ENCODE measurements at places on chromosomes 3 and 15.

DNA sequence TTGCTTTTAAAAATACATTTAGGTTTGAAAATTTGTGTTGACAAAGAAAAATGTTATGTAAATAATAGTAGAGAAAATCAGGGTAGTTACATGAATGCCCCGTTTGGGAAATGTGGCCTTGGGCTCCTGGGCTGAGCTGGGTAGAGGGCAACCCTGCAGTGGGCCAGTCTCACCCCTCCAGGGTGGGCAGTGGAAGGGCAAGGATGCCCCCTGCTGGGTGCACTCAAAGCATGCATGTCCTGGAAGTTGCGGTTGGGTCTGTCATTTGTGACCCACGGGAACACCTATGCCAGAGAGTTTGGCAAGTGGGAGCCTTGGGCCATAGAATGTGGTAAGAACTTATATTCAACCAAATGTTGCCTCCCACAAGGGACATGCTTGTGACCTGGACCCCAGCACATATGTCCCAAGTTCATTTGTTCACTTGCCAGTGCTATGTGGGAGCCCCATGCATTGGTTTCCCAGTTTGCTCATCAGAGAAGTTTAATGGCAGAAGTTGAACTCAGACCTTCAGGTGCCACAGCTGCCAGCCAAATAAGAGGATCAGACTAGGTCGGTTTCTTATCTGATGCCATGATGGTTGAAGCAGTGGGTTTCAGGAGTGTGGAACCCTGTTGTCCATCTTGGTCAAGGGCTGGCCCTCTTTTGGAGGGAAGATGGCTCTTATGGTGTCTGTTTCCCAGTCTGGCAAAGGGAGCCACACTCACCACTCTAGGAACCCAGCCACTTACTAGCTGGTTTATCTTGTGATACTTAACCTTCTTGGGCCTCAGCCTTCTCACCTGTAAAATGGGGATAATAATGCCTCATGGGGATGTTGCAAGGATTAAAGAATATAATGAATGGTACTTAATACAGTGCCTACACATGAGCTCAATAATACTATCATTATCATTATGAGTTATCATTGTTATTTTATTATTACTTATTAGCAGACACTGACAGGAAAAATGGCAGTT, 2.5 kb upstream of the PLCB2 start:
- DNase-seq, result peak; percentile 15

DNA sequence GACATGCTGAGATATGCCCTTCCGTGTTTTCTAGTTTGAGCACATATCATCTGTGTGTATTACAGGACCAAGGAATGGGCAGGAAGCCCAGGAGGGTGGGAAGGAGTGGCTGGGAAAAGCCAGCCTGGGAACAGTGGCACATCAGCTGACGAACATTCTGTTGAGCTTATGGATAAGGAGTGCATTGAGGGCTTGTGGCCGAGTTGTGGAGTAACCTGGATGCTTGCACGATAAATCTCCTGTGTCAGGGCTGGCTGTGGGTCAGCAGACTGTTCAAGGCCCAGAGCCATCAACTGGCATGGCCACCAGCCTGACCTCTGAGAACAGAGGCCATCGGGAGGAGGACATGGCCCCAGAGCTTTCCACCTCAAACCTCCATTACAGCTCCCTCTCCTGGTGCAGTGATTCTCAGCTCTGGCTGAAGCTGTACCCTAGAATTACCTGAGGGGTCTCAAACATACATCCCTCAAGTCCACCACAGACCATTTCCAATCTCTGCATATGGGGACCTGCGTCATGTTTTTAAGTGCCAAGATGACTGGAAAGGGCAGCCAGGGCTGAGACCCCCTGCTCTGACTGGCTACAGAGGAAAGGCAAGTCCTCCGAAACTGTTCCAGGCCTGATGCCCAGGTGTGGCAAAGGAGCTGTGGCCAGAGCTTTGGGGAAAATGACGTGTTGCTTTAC, 4.8 kb upstream of the VILL start:
- DNase-seq, result no peak

DNA sequence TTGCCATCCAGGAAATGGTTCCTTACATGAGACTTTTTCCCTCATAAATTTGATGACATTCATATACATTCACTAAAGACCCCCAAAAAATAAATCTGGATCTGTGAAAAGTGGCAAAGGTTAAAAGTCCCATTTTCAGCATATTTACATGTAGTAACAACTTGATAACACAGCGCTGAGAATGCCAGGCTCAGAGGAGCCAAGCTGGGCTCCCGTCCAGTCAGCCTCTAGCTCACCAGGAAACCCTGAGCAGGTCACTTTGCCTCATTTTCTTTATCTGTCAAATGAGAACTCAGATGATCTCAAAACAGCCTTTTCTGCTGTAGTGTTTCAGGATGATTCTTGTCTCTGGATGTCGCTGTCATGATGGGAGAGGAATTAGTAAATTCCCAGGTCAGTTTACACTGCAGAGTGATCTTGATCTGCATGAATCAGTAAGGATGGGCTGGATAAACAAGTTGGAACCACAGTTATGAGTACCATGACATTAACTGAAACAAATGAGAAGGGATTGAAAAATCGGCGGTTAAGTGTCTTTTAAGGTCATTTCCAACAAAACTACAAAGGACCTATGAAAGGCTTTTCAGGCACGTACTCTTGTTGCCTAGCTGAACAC, 82.8 kb downstream of the PPARG start:
- no peak for DNase-seq

GRCh38 chr15:81211376-81211775, 14.7 kb downstream of the IL16 start:
- DNase-seq, result no peak

- peak; percentile 39 for DNase-seq
Measured at GRCh38 chr15:63372018-63372705, 9.5 kb downstream of the CA12 start.

DNA sequence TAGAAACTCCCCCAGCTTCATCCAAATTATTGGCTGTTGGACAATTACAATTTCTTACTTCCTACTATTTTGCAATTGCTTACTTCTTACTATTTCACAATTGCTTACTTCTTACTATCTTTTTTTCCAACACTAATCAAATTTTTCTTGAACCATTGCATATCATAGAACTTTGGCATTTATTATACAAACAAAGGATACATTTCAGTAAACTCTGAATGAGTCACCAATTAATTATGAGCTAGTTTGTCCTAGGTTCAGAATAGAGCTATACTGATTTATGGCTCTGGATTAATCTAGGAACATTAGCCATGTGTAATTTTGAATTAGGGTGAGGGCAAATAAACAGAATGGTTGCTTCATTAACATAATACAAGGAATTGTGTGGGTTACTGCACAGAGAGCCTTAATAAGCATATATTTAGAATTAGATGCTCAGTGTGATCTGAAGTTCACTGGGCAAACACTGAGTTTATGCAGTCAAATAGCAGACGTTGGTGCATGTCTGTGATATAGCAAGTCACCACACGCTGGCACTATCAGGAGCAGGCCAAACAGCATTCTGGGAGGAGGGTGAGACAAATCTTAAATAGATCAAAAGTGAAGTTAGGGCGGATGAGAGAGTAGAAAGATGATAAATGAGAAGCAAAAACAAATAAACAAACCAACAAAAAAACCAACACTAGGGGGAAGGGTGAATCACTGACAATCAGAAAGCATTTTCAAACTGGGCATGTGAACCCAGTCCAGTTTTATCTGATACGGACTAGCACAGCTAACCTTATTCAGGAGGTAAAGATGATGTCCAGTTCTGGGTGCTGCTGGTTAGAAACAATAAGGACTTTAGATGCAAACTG, 21.5 kb downstream of the GABRR3 start:
- no peak for DNase-seq

DNA sequence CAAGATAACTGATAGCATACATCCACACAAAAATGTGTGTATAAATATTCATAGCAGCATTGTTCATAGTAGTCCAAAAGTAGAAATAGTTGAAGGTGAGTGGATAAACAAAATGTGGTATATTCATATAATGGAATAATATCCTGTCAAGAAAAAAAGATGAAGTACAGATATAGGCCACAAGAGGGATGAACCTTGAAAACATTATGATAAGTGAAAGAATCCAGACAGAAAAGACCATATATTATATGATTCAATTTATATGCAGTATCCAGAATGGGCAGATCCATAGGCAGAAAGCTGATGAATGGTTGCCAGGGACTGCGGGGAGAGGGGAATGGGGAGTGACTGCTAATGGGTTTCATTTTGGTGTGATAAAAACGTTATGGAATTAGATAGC, 54.3 kb upstream of the TNIK start:
- DNase-seq, result no peak

DNA sequence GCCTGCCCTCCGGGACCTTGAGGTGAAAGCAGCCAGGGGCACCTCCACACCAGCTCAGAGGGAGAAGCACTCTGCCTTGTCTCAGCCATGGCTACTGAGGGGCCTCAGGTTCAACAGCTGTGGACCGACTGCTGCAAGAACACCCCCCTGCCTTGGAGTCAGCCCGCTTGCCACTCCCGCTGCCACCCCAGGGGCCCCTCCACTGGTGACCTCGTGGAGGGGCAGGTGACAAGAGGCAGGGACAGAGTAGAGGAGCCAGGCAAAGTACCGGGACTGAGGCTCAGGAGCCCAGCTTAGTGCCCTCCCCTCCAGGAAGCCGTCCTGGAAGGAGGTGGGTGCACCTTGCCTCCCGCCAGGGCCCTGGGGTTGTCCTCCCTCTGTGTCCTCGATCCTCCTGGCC, 79.6 kb upstream of the RPL32 start:
- DNase-seq, result no peak

- DNase-seq, result no peak
Measured at GRCh38 chr3:99409961-99410360, 228.4 kb upstream of the COL8A1 start.

GRCh38 chr15:28271697-28272260, 50.2 kb downstream of the HERC2 start:
- no peak for DNase-seq

DNA sequence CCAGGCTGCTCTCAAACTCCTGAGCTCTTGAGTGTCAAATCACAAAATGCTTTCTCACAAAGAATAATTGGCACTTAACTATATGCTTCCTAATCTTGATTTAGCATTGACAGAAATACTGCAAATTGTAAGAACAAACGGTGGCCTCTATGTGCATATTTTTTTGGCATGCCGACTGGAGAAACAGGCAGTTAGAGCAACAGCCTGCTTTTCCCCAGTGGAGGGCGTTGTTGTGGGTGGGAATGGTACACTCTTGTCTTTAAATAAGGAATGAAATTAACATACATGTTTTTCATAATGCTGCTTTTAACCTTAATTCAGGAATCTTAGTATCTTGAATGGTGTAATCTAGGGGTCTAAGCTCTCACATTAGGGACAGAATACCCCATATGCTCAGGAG, 31.1 kb upstream of the SV2B start:
- no peak for DNase-seq

- DNase-seq, result no peak
Measured at GRCh38 chr15:36877294-36877693, 223.1 kb downstream of the MEIS2 start.

DNA sequence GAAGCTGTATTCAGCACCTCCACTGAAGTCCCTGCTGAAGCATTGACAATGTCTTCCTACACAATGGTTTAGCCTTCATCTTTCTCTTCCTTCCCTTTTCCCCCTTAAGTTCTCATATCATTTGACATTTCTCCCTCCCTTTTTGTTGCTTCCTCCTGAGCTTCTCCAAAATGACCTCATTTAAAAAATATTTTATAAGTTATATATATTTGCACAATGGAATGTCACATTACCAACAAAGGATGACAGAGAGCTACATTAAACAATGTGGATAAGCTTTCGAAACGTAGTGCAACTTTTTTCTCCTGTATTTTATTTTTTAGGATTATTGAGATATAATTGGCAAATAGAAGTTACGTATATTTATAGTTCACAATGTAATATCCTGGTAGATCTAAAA, 13.2 kb upstream of the DLG1 start:
- DNase-seq, result no peak

DNA sequence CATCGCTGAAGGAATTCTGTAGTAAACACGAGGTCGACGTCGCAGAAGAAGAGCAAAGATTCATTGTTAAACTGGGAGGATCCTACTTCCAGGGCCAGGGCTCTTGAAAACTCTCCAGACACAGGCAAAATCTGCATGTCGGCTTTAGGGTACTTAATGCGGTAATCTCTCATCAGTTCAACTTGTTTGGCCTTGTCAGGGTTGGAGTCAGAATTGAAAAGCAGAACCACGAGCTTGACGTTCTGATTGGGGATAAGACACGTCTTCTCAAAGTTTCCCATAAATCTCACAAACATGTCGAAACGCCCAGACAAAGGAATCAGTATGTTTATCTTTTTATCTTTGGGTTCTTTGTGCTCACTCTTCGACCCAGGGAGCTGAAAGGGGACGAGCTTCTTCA, 74.0 kb downstream of the CHSY1 start:
- no peak for DNase-seq

DNA sequence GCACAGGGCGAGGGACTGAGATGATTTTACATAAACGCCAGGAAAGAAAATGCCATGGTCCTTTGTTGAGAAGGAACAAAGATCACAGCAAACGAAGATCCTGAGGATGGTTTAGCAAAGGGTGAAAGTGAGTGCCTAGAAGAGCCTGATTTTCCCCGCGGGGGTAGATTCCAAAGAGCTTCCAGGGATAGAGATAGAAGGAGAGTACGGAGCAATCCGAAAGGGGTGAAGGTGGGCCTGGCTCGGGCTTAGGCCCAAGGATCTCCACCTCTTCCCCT, 977 bp downstream of the CDC25A start:
- no peak for DNase-seq

- no peak for DNase-seq
Measured at GRCh38 chr15:80015156-80015555, 44.2 kb upstream of the BCL2A1 start.

DNA sequence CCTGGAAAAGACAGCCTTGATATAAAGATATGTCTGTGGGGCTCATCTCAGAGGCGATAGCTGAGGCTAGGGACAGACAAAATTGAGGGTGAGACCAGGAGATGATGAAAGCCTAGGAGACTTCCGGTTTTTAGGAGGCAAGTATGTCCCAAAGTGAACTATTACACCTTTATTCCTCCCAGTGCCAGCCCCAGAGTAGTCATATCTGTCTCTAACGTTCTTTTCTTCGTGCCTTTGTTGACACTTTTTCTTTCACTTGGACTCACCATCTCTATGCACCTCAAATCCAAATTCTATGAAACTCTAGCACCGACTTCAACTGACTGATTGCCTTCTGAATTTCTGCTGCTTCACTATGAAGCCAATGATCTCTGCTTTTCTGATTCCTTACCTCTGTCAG, 93.8 kb upstream of the RASGRP1 start:
- no peak for DNase-seq

DNA sequence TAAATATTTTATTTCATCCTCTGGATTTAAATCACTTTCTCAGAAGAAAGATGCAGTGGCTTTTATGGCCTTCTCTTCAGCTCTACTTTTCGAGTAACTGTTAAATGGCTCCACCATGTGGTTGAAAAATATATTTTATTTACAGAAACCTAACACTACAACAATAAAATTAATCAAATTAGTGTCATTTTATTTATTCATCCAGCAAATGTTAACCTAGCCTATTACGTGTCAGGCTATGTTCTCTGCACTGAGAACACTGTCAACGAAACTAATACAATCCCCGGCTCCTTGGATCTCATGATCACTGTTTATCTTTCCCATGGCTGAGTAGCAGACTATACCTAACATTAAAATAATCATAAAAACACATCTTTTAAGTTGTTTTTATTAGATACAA, 148.0 kb upstream of the OSTN start:
- DNase-seq, result no peak
